ENCODE measurements at places on chromosomes 5 and 9.
A peak's percentile ranks its signal among the peaks of the same experiment; 100 is the strongest.

DNA sequence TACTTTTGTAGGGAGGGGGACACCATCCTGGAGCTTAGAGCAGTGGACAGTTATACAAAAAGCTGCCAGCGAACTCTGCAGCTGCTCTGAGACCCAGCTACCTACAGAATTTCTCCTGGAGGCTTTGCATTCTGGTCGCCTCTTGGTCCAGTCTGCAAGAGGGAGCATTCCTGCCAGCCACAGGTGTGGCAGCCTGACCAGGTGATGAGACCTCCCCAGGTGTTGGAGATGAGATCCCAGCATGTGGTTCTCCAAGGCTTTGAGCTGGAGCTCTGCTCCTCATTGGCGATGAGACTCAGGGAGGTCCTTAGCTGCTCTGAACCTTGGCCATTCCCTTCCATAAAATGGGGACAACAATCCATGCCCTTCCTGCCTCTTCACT lies 69.3 kb downstream of the RGS3 start:
- DNase-seq: no peak

- no peak for DNase-seq
These were observed 867.7 kb downstream of the NR2F1-AS1 start for GRCh38 chr5:92713335-92713743.

DNA sequence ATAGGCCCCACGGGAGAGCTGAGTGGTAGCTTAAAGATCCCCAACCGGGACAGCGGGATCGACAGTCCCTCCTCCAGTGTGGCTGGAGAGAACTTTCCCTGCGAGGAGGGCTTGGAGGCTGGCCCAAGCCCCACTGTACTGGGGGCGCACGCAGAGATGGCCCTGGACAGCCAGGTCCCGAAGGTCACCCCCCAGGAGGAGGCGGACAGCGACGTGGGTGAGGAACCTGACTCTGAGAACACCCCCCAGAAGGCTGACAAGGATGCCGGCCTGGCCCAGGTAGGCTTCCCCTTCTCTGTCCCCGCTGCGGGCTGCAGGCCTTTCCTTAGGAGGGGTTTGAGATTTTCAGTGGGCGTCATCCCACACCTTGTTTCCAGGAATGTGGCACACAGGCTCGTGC lies 29.1 kb downstream of the FGD3 start:
- DNase-seq: no peak

GRCh38 chr5:168820874-168821273 lies 241.7 kb upstream of the PANK3 start:
- DNase-seq: no peak

DNA sequence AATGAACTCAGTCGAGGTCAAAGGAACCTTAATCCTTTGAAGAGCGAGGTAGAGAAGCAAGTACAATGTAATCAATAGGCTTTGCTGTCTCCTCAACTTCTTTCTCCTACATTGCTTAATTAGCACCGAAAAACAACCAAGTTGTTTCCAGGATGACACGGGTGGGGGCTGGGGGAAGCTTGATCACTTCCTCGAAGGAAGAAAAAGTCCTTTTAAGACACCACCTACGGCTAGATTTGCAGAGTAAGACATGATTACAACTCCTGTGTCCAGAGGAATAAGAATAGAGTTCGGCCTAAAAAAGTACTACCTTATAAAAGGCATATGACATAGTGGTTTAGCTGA lies 811 bp upstream of the ARRDC3 start:
- DNase-seq: no peak

DNA sequence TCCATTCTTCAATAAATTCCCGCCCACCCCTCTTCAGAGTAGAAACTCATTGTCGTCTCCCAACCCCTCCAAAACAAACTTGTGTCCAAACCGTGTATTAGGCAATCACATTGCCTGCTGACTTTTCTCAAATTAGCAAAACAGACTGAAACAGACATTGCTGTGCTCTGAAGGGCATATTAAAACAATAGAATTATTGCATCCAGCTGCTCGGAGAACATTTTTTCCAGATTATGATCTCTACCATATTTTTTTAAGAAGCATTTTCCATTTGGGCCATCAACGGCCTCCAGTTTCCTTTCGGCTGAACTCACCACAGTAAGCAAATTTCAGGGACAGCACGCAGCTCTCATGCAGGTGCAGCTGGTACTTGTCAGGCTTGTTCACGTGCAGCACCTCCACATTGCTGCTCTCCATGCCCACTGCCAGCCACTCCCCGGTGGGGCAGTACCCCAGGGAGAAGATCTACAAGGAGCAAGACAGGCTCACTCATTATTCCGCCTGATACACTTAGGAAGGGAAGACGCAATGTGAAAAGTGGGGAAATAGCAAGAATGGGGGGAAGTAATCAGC lies 104.1 kb downstream of the TLE1 start:
- no peak for DNase-seq

- no peak for DNase-seq
These were observed 31.6 kb downstream of the B4GALT1 start for GRCh38 chr9:33135470-33135958.

DNA sequence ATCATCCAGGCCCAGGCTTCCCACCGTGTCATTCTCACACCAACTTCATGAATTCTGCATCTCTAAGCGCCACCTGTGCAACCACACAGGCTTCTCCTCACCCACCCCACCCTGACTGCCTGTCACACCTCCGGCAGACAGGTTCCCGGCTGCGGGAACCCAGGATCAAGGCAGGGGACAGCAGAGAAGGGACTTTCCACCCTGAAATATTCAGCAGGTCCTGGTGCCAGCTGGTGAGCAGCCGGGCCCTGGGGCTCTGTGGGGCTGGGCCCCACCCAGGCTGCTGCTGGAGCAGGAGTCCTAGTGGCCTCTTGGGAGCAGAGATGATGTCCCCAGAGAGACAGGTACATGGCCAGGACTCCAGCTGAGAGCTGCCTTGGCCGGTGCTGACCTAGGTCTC lies 12.7 kb downstream of the ANXA6 start:
- DNase-seq: no peak

GRCh38 chr9:135480940-135481310 lies 1.3 kb downstream of the PPP1R26 start:
- no peak for DNase-seq

GRCh38 chr9:19511694-19512093 lies 102.9 kb downstream of the ACER2 start:
- DNase-seq: no peak

DNA sequence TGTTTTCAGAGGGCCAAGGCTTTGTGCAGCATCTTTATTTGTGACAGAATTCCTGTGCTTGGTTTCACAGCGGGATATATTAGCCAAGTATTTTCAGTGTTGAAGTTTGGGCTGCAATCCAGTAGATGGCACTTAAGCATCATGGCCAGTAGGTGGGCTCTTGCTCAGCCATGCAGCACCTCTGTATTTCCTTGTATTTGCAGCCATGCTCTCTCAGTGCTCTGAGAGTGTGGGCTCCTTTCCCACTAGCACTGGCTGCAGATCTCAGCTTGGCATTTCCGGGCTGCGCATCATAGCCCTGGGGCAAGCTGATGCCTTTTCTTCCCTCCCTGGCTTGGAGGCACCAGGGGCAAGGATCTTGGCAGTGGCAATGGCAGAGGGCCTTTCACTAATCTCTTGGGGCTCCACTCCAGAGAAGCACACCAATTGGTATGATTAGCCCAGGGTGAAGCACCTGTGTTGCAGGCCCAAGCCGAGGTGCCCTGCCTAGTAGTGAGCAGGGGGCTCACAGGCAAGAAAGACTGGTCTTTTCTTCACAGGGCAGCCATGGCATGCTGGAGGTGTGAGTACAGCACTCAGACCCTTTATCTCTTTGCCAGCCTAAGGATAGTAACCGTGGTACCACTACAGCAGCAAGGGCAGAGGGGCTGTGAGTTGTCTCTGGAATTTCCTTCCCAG lies 48.3 kb downstream of the SLCO6A1 start:
- no peak for DNase-seq

DNA sequence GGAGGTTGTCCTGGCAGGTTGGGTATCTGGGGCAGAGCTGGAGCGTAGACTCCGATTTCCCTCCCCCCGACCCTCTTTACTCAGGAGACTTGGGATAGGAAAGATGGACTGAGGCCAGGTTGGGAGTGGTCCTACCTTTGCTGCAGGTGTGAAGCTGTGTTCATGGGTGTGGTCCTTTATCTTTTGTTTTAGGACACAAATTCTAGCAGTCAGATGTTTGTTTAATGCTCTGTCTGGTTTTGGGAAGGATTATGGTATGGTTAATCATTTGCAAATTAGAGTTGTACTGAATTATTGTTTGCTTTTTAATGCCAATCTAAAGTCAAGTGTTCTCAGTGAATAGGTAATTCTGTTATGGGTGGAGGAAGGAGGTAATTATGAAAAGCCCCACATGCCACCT lies 14.1 kb upstream of the FAM120AOS start:
- DNase-seq: no peak

DNA sequence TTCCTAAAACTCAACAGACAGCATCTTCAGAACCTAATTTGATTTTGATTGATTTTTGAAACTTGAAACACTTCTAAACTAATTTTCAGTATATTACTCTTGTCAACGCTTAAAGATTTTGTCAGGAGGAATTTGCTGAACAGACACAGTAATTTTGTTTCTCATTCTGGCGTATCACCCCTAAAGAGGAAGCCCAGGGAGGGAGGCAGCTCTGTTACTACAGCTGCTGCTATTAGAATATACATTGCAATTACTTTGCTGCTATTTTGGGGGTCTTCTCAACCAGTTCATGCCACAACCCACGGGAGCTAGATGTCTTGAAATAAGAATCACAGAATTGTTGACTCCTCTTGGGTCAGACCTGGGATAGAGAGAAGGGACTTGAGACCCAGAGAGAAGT lies 122.6 kb downstream of the TLR4 start:
- DNase-seq: no peak

DNA sequence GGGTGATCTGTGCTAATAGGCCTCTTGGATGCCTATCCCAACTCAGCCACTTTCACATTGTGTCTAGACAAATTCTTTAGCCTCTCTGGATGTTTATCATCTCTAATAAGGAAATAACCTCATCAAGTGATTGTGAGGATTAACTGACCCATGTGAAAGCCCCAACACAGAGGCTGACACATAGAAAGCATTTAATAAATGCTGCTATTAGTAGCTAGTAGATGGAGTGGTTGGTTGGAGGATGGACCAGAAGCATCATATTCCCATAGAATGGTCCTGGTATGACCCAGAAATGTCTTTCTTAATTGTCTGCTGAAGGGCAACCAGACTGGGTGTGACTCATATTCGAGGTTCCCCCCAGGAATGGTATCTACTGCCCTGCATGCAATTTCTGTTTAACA lies 124.4 kb downstream of the PIK3R1 start:
- no peak for DNase-seq

- DNase-seq: no peak
These were observed 3.0 kb downstream of the RLN1 start for GRCh38 chr9:5336688-5337087.

GRCh38 chr5:2896371-2897275 lies 145.1 kb upstream of the IRX2 start:
- no peak for DNase-seq

- peak; percentile 2 for DNase-seq
These were observed 34.7 kb downstream of the SHOC1 start for GRCh38 chr9:111759762-111760639.

DNA sequence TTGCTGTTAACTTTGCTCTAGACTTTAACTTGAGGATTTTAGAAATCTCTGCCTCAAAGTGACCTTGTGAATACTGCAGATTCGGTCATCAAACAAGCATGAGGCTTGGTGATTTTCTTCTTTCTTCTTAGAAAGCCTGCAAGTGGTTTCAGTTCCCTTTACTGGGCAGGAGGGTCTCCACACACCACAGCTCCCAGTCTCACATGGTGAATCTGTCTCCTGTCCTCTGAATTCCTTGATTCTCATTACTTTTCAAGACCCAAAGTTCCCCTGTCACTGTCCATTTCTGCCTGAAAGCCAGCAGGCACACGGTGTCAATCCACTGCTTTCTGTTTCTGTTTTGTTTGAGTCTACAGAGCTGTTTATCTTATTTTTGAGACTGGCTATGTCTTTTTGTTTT lies 14.1 kb downstream of the HSPB3 start:
- DNase-seq: no peak

GRCh38 chr9:101566904-101567724 lies 27.7 kb downstream of the PPP3R2 start:
- no peak for DNase-seq

- DNase-seq: no peak
These were observed 176.0 kb downstream of the FGF18 start for GRCh38 chr5:171595401-171595800.

GRCh38 chr5:39657943-39658342 lies 233.2 kb upstream of the DAB2 start:
- DNase-seq: no peak

- DNase-seq: no peak
These were observed 62.5 kb downstream of the CSNK1A1 start for GRCh38 chr5:149488645-149489306.

GRCh38 chr5:68252673-68253623 lies 37.4 kb downstream of the PIK3R1 start:
- DNase-seq: no peak

DNA sequence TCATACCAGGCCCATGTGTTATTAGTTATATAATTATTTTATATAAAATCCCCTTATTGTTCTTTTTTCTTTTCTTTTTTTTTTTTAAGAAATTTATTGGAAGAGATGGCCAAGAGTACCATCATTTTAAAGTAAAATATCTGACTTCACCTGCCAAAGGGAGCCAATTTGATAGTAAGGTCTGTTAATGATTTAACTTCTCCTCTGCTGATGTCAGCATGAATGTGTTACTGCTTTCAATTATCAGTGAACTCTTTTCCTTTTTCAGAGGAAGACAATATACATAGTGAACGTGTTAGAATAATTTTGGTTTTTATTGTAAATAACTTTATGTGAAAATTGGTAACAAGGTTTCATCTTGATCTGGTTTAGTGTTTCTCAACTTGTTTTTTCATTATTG lies 409.6 kb downstream of the SH3GL2 start:
- no peak for DNase-seq

DNA sequence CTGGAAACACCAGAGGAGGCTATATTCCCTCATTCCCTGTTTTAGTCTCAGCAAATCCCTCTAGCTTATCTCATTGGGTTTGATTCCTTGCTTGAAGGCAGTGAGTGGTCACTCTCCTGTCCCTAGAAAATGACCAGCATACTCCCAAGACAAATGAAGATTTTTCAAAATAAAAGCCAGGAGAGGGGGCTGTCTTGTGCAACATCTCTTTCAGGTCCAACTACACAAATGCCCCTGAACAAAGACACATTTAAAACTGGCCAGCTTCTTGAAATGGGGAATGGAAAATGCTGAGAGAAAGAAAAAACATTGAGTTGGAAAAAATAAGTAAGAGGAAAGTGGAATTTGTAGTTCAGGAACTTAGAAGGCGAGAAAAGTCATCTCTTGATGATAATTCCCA lies 49.3 kb upstream of the FAM169A start:
- no peak for DNase-seq

DNA sequence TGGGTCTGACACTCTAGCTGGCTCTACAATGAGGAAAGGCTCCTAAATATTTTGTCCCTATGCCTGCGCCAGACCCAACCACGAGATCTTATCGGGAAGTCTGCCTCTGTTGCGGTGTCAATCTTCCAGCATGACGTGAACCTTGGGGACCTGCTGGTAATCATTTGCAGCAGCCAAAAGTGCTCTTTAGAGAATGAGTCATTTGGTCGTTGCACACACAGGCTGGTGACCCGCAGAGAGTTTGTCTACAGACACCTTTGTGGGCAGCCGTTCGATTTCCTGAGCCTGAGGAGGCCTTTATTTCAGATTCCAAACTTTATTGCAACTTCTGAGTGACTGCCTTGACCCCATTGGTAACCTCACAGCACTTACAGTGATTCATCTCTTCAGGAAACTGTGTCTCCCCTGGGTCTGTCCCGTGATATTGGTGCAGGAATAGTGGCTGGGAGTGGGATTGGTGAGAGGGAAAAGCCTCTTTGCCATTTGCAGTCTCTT lies 326.1 kb downstream of the NSG2 start:
- DNase-seq: no peak
